Activated CD8-positive, alpha-beta memory T cell treated with anti-CD3 and anti-CD28 coated beads, Interleukin-2, amount 50 U/mL, for 48 hours (primary cell): ENCODE measurements at places on chromosomes 4 and X.

GRCh38 chr4:23135792-23136645 is 443.3 kb downstream of the GBA3 start:
- DNase-seq = no peak

DNA sequence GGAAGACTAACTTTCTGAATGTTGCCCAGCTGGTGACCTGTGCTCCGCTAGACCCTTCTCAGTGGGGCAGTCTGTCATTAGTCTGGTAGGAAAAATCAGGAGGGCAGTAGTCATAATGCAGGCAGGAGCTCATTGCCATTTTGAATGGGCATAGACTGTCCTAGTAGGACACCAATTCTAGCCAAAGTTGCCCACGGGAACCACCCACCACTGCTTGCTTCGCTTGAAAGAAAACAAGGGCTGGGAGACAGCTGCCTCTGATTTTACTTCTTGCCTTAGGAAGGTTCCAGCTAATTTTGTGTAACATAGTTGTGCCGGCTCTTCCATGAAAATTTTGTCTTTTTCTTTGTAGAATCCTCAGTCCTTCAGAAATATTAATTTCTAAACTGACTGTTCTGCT is 23.3 kb downstream of the HOPX start:
- no peak for DNase-seq

- no peak for DNase-seq
Measured at GRCh38 chr4:53361451-53361850, 4.4 kb downstream of the SCFD2 start.

DNA sequence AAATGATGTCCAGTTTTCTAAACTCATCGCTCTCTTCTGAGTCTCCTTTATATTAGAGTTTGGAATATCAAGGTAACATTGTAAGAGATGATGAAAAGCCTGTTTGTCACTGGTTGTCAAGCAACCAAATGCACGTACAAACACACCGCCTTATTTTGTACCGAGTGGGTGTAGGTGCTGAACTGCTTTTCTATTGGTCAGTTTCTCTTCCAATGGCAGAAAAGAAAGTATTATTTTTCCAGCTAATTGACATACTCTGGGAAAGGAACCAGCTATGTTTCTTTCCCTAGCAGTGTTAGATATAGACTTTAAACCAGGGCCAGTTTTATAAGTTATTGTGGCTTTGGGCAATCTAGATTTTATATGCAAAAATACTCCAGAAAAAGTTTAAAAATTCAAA is 6.6 kb upstream of the PPM1K start:
- DNase-seq = no peak

DNA sequence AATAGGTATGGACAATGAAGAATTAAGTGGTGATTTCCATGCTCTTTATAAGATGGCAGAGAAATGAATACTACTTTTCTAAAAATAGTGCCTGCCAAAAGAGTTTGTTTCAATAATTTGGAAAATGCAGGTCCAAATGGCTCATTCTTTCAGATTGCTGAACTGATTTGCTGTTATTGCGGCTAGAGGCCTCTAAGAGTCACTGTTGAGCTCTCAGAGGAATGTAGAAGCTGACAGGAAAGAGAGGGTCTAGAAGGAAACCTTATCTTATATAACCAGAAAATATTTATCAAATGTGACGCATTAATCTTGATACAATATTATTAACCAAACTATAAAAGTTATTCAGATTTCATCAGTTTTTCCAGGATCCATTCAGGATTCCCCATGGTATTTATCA is 65.7 kb upstream of the PAGE1 start:
- DNase-seq = no peak

DNA sequence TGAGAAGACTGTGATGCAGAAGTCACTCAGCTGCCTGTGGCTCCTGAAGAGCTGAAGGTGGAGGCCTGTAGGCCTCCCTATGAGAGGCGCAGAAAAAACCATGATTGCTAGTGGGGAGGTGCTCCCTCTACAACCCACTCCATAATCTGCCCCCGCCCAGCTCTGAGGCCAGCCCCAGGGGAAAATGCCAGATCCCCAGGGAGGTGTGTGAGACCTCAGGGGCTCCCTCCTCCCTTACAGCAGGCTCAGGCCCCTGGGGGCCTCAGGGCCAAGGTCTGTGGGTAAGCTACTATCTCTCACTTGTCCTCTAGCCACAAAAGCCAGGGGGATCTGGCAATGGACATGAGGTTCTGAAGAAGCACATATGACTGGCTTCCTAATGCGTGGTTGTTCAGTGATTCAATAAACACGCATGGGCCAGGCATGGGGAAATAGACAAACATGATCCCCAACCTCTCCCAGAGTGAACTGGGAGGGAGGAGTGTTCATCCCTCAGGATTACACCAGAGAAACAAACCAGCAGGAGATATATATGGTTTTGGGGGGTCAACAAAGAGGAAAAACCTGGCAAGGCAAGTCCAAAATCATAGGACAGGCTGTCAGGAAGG is 51.0 kb upstream of the MTM1 start:
- DNase-seq = no peak
